Head of caudate nucleus (tissue), 42 donors: ENCODE measurements at places on chromosomes 3 and 15.

GRCh38 chr3:150248888-150249681, 159.0 kb upstream of the TSC22D2 start:
- no peak for DNase-seq

GRCh38 chr3:136818769-136819391, at the start of gene SLC35G2:
Gene SLC35G2, plus strand, starts transcription at chr3:136819126. Its CDS starts 35,335 bp downstream, at chr3:136854461.
- DNase-seq = peak; percentile 82

DNA sequence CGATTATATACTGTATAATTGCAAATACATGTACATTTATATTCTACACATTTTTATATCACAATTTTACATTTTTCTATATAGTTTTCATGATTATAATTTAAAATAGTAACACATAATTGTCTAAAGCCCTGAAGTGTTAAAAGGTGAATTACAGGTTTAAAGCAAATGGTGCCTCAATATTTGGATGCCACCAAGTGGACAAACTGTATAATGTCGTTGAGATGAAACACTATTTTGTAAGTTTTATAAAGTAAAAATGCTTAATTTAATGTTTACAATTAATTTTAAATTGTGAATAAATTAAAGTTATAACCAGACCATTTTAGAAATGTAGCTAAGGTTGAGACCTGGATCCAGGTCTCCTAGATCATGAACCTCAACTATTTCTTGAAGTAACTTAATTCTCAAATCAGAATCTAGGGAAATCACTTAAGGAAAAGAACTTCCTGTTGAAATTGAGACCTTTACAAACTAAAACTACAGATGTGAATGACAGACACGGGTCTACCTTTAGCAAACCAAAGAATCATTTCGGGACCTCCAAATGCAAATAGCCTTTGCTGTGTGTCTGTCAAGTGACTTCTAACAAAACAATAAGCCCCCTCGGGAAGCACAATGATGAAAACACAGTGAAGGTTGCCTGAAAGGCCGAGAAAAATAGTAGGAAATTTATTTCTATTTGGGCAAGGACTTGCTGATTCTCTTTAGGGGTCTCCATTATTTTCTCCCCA, 37.8 kb downstream of the EHHADH start:
- DNase-seq = no peak

DNA sequence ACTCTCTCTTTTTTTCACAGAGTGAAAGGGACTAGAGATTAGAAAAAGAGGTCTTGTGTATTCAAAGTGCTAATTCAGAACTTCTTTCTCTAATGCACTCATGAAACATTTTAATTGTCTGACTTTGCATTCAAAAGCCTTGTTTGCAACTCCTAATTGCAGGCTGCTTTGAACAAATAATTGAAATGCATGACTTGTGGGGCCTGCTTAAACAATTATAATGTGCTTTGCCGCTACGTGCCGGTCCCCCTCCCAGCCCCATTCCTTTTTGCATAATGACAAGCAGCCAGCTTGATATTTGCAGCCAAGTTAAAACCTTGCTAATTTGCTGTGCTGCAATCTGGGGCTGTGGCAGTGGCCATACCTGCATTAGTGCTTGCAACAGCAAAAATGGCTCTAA, 114.5 kb downstream of the FOXB1 start:
- no peak for DNase-seq

GRCh38 chr3:61748288-61748687, 186.9 kb downstream of the PTPRG start:
- no peak for DNase-seq

GRCh38 chr3:146473726-146474125, 4.4 kb upstream of the PLSCR2 start:
- no peak for DNase-seq

- no peak for DNase-seq
Measured at GRCh38 chr15:46997501-46997900, 719.8 kb upstream of the SEMA6D start.

DNA sequence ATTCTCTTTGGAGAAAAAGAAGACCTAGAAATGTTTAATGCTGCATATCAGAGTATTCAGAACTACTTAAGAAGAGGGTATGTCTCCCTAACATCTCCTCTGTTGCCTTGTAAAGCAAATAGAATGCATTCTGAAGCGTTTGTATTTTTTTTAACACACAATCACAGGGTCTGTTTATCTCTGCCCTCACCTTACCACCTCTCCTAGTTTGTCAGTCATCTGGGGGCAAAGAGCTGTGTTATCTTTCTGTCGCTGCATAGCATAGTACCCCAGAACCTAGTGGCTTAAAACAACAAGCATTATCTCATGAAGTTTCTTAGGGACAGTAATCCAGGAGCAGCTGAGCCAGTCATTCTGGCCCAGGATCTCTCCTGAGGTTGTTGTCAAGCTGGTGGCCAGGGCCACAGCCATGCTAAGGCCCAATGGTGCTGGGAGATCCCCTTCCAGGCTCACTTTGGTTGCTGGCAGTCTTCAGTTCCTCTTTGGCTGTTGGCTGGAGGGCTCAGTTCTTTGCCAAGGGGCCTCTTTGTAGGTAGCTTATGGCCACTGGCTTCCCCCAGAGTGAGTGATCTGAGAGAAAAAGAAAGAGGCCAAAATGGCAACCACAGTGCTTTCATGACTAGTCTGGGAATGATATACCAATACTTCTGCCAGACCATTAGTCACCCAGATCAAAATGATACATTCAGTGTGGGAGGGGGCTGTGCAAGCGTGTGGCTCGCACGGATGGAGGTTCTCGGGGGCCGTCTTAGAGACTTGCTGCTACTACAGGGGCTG, 17.8 kb downstream of the EDEM1 start:
- DNase-seq = no peak

GRCh38 chr3:4853749-4854140, 125.5 kb upstream of the BHLHE40 start:
- DNase-seq = no peak

DNA sequence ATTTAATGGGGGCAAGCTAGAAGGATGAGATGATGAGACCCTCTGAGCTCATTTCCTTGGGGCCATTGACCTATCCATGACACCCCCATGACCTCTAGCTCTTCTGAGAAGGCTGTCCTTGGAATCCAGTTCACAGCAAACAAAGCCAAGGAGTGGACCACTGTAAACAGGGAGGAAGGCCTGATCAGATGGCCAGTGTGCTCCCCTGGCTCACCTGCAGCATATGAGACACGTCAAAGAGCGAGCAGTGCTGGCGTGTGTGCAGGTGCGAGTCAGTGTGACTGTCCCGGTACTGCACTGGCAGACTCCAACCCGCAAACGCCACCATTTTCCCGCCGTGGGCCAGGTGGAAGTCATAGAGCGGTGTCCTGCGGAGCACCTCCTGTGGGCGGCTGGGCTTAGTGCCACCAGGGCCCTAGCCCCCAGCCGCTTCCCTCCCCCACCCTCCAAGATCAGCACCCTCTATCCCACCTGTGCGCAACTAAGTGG, 339 bp downstream of the AMT start:
- no peak for DNase-seq

DNA sequence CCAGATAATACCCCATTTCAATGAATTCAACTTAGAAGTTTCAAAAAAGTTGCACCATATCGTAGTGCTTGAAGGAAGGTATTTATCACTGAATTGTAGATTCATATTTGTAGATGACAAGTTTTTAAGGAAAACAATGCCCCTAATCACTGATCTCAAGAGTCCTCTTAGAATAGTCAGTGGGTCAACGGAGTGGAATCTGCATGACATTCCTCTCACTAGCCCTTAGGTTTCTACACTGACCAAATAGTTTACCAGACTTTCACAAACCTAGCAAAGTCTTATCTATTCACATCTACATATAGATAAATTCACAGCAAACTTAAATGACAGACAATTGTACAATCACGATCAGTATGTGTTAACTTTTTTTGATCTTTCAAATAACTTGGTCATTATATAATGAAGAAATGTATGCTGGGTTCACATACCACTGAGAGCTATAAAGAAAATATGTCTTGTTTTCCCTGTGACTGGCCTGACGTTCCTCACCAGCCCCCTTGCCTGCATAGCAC, 35.7 kb upstream of the PHLDB2 start:
- DNase-seq = no peak

GRCh38 chr3:152818027-152818426, 16.9 kb upstream of the P2RY1 start:
- DNase-seq = no peak

- DNase-seq = no peak
Measured at GRCh38 chr15:93900476-93901400, 330.6 kb upstream of the MCTP2 start.

GRCh38 chr15:92586966-92587365, 68.6 kb downstream of the FAM174B start:
- DNase-seq = no peak

GRCh38 chr15:68218847-68219798, 10.4 kb downstream of the CLN6 start:
- peak; percentile 8 for DNase-seq

- DNase-seq = no peak
Measured at GRCh38 chr15:64149424-64149823, 2.1 kb upstream of the SNX22 start.

- DNase-seq = no peak
Measured at GRCh38 chr3:6281662-6282061, 579.3 kb upstream of the GRM7 start.

DNA sequence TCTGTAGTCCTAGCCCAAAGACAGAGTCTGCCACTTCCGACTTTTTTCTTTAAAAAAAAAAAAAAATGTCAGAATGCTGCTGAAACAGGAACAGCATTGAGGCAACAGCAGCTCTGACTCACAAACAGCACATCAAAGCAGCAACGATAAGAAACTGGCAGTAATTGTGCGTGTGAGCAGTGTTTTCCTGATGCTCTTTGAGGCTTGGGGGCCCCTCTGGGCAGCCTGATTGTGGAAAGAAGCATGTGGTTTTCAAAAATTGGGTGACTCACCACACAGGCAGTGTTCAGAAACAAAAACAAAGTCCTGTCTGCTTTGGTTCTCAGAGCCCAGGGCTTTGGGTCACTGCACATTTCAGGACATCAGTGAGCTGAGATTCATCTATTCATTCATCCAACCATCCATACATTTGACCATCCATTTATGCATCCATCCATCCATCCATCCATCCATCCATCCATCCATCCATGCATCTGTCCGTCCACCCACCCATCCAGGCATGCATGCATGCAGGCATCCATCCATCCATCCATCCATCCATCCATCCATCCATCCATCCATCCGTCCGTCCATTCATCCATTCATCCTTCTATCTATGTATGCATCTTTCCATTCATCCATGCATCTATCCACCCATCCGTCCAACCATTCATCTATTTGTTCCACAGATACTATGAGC, 308.4 kb downstream of the RPLP1 start:
- DNase-seq = peak; percentile 27

GRCh38 chr15:38699633-38700230, 135.1 kb upstream of the RASGRP1 start:
- peak; percentile 68 for DNase-seq

DNA sequence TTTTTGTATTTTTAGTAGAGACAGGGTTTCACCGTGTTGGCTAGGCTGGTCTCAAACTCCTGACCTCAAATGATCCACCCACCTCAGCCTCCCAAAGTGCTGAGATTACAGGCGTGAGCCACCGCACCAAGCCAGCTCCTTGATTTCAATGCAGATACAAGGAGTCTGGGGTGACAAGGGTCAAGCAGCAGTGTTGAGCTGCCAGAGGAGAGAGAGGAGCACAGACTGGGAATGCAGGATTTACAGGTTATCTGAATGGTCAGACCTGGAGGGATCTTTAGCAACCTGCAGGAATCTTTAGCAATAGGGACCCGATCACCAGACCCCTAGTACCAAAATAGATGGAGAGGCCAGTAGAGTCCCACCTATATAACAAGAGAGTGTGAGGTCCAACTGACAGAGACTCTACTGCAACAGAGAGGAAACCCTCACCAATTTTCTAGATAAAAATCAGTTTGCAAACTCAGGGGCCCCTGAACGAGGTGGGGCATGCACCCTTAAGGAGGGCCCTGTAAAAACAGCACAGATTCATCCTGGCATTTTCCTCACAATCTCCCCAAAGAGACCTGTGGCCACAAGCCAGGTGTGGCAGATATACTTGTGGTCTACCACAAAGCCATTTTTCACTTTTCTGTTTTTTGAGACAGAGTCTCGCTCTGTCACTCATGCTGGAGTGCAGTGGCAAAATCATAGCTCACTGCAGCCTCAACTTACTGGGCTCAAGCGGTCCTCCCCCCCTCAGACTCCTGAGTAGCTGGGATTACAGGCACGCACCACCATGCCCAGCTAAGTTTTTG, 10.7 kb upstream of the SHISA5 start:
- DNase-seq = no peak

- DNase-seq = no peak
Measured at GRCh38 chr15:75639191-75639708, 774 bp downstream of the IMP3 start.

- DNase-seq = no peak
Measured at GRCh38 chr3:49260806-49261324, 16.2 kb downstream of the C3orf62 start.

GRCh38 chr3:30632521-30632920, 26.1 kb downstream of the TGFBR2 start:
- no peak for DNase-seq
